ENCODE measurements at places on chromosomes 7 and 10. TPM values are rescaled to one million over a fixed set of nuclear protein-coding genes. Genes with fewer than 3 reads are reported as not detected.

The COL26A1 gene
- total RNA-seq, result 25.8 TPM

The RRP12 gene
- total RNA-seq, result 94.9 TPM

The C10orf71 gene
- not detected for total RNA-seq

The IL2RA gene
- total RNA-seq, result 0.33 TPM

The ABCB4 gene
- total RNA-seq, result 0.18 TPM

The RAB11FIP2 gene
- 18.1 TPM for total RNA-seq

The CD36 gene
- 0.46 TPM for total RNA-seq

The CABCOCO1 gene
- total RNA-seq, result 4.0 TPM
